ENCODE measurements at places on chromosomes 4 and X.

GRCh38 chrX:6954836-6955235 lies 192.7 kb upstream of the STS start:
- no peak for DNase-seq

- no peak for DNase-seq
Observed at GRCh38 chr4:2685541-2685940, 70.6 kb downstream of the TNIP2 start.

- peak; percentile 26 for DNase-seq
Observed at GRCh38 chrX:46279925-46280313, 265.3 kb downstream of the ZNF674 start.

- no peak for DNase-seq
Observed at GRCh38 chr4:140180577-140180976, 26.6 kb upstream of the MAML3 start.

GRCh38 chr4:174110180-174110579 lies 173.3 kb downstream of the FBXO8 start:
- no peak for DNase-seq

GRCh38 chrX:63506320-63506719 lies 155.2 kb upstream of the SPIN4 start:
- DNase-seq = no peak

DNA sequence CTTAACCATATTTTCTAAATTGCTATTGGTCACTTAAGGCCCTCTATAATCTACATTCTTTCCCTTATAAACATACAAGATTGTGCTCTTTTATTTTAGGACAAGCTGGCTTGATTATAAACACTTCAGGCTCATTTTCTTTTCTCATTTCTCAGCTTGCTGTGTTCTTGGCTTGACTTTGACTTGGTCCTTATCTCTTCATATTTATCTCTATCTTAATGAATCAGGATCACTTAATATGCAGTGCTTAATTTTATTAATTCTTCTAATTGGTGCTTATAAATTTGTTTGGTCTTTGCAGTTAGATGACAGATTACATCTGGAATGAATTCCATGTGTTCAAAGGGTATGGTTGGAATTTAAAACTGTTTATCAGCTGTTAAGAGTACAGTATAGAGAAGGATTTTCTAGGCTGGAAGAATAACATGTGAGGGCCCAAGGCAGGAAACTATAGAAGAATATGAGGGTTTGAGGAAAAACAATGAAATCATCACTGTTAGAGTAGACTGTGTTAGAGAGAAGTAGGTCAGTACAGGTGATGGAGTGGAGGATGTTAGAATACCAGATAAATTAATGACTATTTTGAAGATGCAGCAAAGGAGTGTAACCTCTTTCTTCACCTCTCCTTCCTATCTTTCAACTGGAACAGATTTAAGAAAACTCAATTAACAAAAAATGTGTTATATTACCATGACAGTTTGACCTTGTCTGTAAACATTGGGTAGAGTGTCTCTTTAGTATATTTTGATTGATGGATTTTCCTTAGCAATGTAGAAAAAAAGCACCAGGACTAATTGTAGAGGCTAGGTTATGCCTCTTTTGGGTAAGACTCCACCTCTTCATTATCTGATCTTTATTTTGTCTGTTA lies 169.6 kb downstream of the RAPGEF2 start:
- no peak for DNase-seq

DNA sequence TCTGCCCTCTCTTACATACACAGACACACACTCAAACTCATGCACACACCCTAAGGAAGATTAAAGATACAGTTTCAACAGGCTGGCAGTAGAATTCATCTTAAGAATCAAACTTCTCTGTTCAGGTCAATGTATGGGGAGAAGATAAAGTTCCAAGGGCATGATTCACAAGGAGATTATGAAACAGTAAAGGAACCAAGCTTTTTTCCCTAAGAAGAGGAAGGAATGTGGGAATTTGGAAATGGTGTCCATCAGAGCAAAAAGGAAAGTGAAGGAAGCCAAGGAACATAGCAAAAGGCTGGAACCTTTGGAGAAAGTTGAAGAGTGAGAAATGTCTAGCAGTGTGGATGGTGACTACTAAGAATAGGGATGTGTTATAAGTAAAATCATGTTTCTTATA lies 191.0 kb upstream of the NPY2R start:
- DNase-seq = no peak
